ENCODE measurements at places on chromosomes 11 and 22.

GRCh38 chr11:43852057-43852636 lies 28.5 kb upstream of the ALKBH3 start:
- DNase-seq, result peak; percentile 67
- no peaks in the 10 kb centered on the region for H3K4me1 ChIP-seq
- no peaks in the 10 kb centered on the region for H3K27me3 ChIP-seq
- H3K36me3 ChIP-seq, result no peaks in the 10 kb centered on the region
- no peak overlapping the region for H3K27ac ChIP-seq
- no peak overlapping the region for H3K4me3 ChIP-seq

DNA sequence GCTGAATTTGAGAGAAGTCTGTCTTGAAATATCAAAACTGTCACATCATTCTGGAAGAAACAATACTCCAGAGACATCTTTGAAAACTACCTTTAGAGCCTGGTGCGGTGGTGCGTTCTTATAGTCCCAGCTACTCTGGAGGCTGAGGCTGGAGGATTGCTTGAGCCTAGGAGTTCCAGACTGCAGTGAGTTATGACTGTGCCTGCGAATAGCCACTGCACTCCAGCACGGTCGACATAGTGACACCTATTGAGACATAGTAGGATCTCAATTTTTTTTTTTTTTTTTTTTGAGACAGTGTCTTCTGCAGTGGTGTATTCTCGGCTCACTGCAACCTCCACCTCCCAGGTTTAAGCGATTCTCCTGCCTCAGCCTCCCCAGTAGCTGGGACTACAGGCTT lies 11.5 kb upstream of the AIFM3 start:
- H3K4me3 ChIP-seq, result no peak overlapping the region
- H3K27me3 ChIP-seq, result no peaks in the 10 kb centered on the region

DNA sequence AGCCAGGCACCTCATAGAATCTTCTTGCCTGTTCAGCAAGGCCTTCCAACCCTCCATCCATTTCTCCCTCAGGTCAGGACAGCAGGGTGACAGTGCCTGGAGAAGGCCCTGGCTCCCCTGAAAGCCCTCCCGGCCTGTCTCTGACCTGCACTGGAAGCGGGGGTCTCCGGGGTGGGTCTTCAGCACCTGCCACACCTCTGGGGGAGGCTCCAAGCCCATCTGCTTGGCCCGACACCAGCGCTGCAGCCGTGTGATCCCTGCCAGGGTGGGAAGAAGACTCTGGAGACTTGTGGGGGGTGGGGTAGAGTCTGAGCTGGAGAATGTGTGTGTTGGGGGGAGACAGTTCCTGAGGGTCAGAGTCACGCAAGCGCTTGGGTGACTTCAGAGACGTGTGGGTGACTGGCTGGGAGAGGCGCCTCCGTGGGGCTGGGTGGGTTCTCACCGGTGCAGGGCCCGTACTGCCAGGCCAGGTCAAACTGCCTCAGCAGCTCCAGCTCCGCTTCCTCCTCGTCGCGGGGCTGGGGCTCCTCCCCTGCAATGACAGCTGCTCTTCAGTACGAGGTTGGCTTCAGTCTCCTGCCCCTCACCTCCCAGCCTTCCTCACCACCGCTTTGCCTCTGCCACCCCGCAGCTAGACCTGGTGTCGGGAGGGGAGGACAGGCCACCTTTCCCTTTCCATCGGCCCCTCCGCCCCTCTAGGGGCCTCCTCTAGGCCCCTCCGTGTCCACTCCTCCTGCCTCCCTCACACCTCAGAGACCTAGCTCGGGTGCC lies 615 bp downstream of the POLD4 start:
- peak overlapping the region; percentile 91 for H3K4me3 ChIP-seq
- no peaks in the 10 kb centered on the region for H3K36me3 ChIP-seq
- peak; percentile 81 for DNase-seq
- H3K27me3 ChIP-seq, result no peaks in the 10 kb centered on the region
- peaks cover 36% of the 10 kb centered on the region for H3K4me1 ChIP-seq

DNA sequence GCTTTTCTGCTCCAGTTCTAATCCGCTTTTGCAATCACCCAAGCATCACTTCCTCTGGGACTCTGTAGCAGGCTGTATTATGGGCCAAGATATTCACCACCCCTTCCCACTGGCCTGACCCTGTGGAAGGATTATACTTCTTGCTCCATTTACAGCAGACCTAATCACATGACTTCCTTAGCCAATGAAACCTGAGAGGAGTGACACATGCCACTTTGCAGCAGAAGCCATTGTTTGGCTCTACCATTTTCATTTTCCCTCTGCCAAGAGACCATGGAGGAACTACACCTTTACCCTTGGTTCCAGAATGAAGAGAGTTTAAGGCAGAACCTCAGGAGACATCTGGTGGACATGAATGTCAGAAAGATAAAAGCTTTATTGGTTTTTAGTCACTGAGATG lies 134.9 kb upstream of the HSD17B12 start:
- no peaks in the 10 kb centered on the region for H3K4me1 ChIP-seq
- H3K27ac ChIP-seq, result no peak overlapping the region
- no peaks in the 10 kb centered on the region for H3K36me3 ChIP-seq

DNA sequence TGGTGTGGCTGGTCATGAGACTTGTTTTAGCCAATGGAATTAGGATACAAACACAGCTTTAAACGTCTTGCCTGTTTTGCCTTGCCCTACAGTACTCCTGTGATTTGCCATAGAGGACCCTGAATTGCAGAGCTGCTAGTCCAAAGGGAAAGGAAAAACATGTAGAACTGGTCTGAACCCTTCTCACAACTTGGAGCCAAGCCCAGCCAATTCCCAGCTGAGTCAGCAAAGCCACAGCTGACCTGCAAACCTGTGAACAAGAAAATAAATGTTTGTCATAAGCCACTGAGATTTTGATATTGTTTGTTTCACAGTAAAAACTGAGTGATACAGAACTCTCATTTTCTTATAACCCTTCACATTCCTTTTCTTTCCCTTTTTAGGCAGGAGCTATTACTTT lies 360.5 kb upstream of the API5 start:
- H3K27me3 ChIP-seq, result no peaks in the 10 kb centered on the region
- no peak overlapping the region for H3K27ac ChIP-seq
- no peaks in the 10 kb centered on the region for H3K36me3 ChIP-seq
- no peaks in the 10 kb centered on the region for H3K4me1 ChIP-seq
- H3K4me3 ChIP-seq, result no peak overlapping the region

DNA sequence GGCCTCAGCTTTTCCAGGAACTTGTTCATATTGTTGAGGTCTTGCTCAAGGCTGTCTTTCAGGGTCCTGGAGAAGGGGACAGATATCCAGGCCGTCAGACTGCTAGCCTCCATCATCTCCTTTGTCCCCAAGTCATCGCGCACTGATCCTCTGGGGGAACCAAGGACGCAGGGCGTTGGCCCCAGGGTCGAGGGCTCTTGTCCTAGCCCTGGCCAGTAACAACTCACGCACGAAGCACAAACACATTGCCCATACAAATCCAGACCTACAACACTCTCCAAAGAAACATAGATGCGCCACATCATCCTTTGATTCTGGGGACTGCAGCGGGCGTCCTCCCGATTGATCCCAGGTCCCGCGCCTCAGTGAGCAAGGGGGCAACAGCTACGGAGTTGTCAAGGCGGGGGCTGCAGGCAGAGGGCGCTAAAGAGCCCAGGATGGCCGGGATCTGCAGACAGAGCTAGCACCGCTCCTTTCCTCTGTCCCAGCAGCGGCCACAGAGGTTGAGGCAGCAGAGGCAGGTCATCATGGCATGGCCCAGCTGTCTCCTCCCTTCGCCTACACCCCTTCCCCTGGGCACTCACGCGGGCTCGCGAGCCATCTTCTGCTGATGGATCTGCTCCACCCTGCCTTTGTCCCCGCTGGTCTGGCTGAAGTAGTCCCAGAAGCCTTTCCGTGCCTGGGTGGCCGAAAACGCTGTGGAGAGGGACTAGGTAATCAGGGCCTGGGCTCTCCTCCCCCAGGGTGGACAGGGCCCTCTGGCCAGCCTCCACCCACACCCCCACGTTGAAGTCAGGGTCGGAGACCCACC lies 472 bp downstream of the APOA5 start:
- no peaks in the 10 kb centered on the region for H3K36me3 ChIP-seq
- peaks cover 17% of the 10 kb centered on the region for H3K4me1 ChIP-seq
- peak overlapping the region; percentile 33 for H3K4me3 ChIP-seq
- no peak overlapping the region for H3K27ac ChIP-seq
- DNase-seq, result peak; percentile 70
- no peaks in the 10 kb centered on the region for H3K27me3 ChIP-seq

All from MM.1S (cell line).